Activated CD4-positive, alpha-beta T cell treated with anti-CD3 and anti-CD28 coated beads, Interleukin-2, amount 10 ng/mL, durations not matched to agents 24 days and 14 days (primary cell): ENCODE measurements at places on chromosomes 3 and 15. TPM values are rescaled to one million over a fixed set of nuclear protein-coding genes. Genes with fewer than 3 reads are reported as not detected.

DNA sequence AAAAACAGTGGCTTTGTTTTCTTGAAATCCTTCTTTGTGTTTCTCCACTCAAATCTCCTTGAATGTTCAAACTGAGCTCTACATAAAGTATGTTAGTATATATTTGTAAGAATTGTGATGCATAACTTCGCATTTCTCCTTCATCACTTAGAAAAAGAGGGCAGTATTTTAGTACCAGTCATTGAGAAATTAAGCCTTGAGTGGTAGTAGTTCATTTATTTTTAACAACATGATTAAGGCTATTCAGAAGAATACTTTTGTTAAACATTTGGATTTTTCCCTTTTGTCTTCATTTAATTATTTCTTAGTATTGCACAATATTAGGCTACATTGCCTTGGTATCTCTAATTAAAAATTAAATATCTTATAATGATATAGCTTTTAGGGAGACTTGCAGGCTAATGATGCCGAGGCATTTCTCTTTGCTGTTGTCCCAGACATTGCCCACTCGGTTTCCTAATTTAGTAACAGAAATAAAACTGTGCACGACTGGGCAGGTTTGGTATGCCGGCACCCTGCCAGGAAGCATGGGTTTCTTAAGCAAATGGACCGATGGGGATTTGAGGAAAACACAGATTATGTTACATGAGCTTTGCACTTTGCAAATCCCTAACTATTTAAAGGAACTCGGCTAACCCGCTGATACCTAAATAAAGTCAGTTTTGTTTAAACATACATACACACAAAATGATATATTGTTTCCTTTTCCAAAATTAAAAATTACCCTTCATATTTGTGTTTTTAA lies 54.7 kb downstream of the LRRC28 start:
- H3K27ac ChIP-seq = no peak overlapping the region
- H3K4me1 ChIP-seq = peaks cover 2% of the 10 kb centered on the region
- no peaks in the 10 kb centered on the region for H3K27me3 ChIP-seq
- H3K36me3 ChIP-seq = no peaks in the 10 kb centered on the region

DNA sequence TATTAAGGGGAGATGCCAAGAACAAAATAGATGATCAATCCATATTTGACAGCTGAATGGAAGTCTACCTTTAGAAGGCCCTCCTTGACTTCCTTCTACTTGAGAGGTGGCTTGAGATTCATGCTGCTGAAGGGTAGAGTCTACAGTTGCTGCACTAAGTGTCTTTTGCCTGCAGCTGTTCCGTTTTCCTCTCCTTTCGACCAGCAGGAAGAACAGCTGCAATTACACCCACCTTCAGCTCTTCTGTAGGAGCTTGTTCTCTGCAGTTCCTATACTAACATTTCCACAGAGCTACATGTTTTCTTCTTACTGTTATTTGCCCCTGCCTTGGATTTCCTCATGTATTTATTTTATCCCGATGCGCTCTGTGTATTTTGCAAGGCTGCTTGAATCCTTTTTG lies 79.1 kb downstream of the ARRDC4 start:
- no peaks in the 10 kb centered on the region for H3K4me1 ChIP-seq
- H3K27me3 ChIP-seq = no peaks in the 10 kb centered on the region
- DNase-seq = peak; percentile 13
- H3K27ac ChIP-seq = no peak overlapping the region

GRCh38 chr3:194100856-194101390 lies 35.0 kb upstream of the HES1 start:
- H3K27ac ChIP-seq = no peak overlapping the region
- DNase-seq = no peak
- no peaks in the 10 kb centered on the region for H3K36me3 ChIP-seq

DNA sequence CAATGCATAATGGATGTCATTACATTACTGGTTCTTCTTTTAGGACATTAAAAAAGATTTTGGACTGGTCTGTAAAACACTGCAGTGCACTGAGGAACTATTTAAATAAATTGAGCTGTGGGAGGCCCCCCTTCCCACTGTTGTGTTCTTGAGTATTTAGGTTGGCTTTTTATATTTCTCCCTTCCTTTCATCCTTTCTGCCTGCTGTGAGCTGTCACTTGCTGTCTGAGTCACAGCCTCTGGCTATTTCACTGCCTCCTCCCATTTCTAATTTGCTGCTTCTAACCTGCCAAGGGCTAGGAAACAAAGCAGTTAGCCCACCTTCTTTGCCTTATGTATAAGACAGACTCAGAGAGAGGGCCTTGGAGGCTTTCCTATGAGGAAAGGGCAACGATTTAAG lies 89.0 kb upstream of the FNDC3B start:
- peaks cover 25% of the 10 kb centered on the region for H3K27me3 ChIP-seq
- no peaks in the 10 kb centered on the region for H3K36me3 ChIP-seq
- H3K4me1 ChIP-seq = peaks cover 2% of the 10 kb centered on the region
- no peak overlapping the region for H3K4me3 ChIP-seq

- no peak overlapping the region for H3K27ac ChIP-seq
- no peaks in the 10 kb centered on the region for H3K4me1 ChIP-seq
- no peak for DNase-seq
- H3K4me3 ChIP-seq = no peak overlapping the region
- no peaks in the 10 kb centered on the region for H3K36me3 ChIP-seq
- peaks cover 36% of the 10 kb centered on the region for H3K27me3 ChIP-seq
These were observed 16.0 kb downstream of the MED12L start for GRCh38 chr3:151101270-151101969.

Gene RAMAC
- total RNA-seq = 23.9 and 26.4 TPM in 2 replicates

DNA sequence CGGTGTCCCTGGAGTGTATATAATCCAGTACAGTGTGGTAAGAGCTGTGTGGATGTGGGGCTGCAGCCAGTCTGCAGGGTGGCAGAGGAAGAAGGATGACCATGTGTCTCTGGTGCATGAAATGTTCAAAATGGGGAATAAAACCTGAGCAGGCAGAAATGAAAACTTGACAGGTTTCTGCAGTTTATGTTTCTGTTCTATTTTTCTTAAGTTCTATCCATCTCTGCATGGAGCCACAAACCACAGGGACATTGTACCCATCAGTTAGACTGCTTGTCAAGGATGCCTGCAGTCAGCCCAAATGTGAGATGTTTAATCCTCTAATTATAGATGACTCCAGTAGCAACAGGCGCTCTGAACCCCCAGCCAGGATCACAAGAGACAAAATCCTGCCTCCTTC lies 216.7 kb downstream of the IL20RB start:
- no peaks in the 10 kb centered on the region for H3K36me3 ChIP-seq
- H3K4me1 ChIP-seq = no peaks in the 10 kb centered on the region
- H3K27me3 ChIP-seq = no peaks in the 10 kb centered on the region
- H3K27ac ChIP-seq = no peak overlapping the region
- H3K4me3 ChIP-seq = no peak overlapping the region
- peak; percentile 34 for DNase-seq
